ENCODE measurements at places on chromosomes 7 and 10.

GRCh38 chr10:123496375-123496774, 169.8 kb upstream of the GPR26 start:
- DNase-seq: no peak

GRCh38 chr7:50317697-50318669, 13.5 kb downstream of the IKZF1 start:
- no peak for DNase-seq

DNA sequence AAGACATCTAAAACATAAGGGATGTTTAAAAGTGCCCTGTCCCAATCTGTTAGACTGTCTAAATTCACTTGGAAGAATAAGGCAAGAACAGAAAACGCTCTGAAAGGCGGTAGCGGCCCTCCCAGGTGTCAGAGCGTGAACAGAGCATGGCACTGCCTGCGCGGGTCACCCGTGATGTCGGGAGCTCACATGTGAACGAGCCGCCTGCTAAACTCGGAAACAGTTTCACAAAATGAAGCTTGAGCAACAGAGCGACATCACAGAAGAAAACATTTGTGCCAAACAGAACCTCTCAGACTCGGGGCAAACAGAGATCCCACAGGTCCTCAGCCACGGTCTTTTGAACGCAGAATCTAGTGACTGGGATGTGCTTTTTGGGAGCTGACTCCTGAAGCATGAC, 12.8 kb downstream of the BRI3 start:
- no peak for DNase-seq

DNA sequence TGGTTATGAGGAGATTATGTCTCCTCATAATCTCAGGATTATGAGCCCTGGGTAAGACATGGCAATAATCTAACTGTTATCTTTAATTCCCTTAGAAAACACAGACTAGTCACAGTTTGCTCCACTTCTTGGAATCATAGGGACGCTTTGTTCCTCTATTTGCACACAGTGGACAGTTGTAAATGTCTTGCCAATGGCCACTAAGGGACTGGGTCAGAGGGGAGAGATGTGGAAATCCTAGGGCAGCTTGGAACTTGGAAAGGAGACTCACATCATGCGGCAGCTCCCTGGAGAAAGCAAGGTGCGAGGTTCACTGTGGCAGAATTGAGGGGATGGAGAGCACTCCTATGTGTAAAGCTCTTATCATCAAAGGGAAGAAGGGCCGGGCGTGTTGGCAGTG, 266.1 kb downstream of the PRPF18 start:
- DNase-seq: no peak

GRCh38 chr10:113317489-113317888, 235.4 kb upstream of the HABP2 start:
- no peak for DNase-seq
